Articular chondrocyte of knee joint (primary cell): ENCODE measurements at places on chromosomes 11 and 22. TPM values are rescaled to one million over a fixed set of nuclear protein-coding genes. Genes with fewer than 3 reads are reported as not detected.

The OR4C5 gene
- not detected in 2 replicates for total RNA-seq

The VSIG2 gene
- not detected in 2 replicates for total RNA-seq

The PAX6 gene
- total RNA-seq: 0.39 and 0.76 TPM in 2 replicates

The SEC14L2 gene
- 16.3 and 18.2 TPM in 2 replicates for total RNA-seq

The MYBPC3 gene
- total RNA-seq: not detected in 2 replicates

The CHADL gene
- 0.78 and 1.5 TPM in 2 replicates for total RNA-seq

The BDNF gene
- total RNA-seq: 5.0 and 6.1 TPM in 2 replicates

The RAB3IL1 gene
- 8.5 and 11.6 TPM in 2 replicates for total RNA-seq

The TMEM191B gene
- total RNA-seq: not detected in 2 replicates

The GLB1L2 gene
- total RNA-seq: 0.11 and 0.91 TPM in 2 replicates

The CCDC116 gene
- 0.11 and 0.26 TPM in 2 replicates for total RNA-seq

The ART1 gene
- not detected in 2 replicates for total RNA-seq

The PATE4 gene
- not detected in 2 replicates for total RNA-seq
